Occipital lobe (tissue), 3 donors: ENCODE measurements at places on chromosomes 5 and 9.
A peak's percentile ranks its signal among the peaks of the same experiment; 100 is the strongest.

GRCh38 chr5:963673-964531 lies 44.7 kb upstream of the NKD2 start:
- DNase-seq, result no peak

- no peak for DNase-seq
These were observed 233.1 kb downstream of the GADD45G start for GRCh38 chr9:89837934-89838310.

DNA sequence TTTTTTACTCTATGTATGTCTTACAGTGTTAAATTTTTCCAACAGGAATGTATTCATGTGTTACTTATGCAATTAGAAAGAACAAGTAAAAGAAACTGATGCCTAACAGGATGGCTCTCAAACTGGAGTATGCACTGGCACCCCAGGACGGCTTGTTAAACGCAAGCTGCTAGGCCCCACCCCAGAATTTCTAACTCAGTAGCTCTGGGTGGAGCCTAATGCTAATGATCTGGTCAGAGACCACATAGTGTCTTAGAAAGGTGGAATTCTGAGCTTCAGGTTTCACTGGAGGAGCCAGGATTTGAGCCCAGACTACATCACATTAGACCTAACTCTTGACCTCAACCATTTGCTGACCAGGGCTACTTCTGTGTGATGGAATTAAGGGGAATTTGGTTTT lies 34.4 kb downstream of the SHC3 start:
- DNase-seq, result no peak

GRCh38 chr5:135977375-135977928 lies 22.7 kb upstream of the LECT2 start:
- DNase-seq, result no peak

- peak; percentile 74 for DNase-seq
These were observed 6.3 kb upstream of the IRF1 start for GRCh38 chr5:132496631-132497487.

- DNase-seq, result no peak
These were observed 116.7 kb downstream of the PHF2 start for GRCh38 chr9:93693129-93693528.

GRCh38 chr5:26681861-26682260 lies 356.5 kb downstream of the CDH9 start:
- DNase-seq, result no peak

- DNase-seq, result no peak
These were observed 4.1 kb downstream of the LRSAM1 start for GRCh38 chr9:127455324-127455992.

- no peak for DNase-seq
These were observed 743.9 kb downstream of the NR2F1-AS1 start for GRCh38 chr5:92836855-92837755.

GRCh38 chr5:136194576-136194975 lies 1.6 kb upstream of the SMIM32 start:
- no peak for DNase-seq

DNA sequence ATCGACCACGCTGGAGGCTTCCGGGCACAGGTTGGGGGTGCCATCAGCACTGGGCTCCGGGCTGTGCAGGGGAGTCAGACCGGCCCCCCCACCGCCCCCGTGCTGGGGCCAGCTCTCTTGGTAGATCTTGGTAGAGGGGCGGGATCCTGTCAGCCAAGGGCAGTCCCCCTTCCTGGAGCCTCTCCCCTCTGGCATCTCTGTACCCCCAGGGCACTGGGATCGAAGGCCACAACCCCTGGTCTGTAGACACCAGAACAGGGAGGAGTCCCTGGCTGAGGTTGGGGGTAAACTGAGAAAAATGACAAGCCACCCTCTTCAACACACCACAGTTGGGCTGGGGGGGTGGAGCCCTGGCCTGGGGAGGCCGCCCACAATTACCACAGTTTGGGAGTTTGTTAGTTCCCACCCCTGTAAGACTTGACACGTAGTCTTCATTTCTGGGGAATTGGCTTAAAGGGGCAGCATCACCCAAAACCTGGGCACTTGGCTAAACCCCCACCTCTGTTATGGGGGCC lies 882 bp downstream of the CERCAM start:
- DNase-seq, result no peak

DNA sequence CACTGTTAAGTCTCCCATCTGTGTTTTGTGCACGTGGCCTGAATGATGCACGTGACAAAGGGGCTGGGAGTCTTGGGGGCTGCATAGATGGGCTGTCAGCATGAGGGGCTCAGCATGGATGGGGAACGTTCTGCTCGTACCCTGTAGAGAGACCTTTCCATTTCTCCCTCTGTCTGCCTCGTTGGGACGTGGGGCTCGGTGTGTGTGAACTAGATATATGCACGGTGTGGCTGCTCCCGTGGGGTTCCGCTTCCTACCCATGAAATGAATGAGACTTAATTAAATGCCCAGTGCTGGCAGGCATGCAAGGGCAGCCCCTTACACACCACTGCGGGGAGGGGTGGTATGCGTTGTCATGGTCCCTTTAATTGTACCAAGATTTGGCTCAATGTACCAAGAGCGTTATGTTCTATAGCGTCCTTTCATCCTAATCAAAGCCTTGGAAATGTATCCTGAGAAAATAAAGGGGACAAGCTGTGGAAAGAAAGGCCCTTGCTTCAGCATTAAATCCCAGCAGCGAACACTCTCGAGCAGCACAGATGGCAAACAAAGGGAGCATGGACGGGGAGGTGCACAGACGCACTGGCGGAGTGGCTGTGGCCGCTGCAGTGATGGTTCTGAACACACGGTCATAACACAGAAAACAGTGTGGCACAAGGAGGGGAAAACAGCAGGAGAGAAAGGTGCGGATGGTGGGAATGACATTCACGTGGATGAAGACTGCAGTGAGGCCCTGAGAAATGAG lies 66.8 kb downstream of the RASGEF1C start:
- DNase-seq, result no peak

GRCh38 chr5:171614971-171615653 lies 170.5 kb upstream of the SMIM23 start:
- no peak for DNase-seq

GRCh38 chr5:36007366-36007765 lies 16.2 kb upstream of the UGT3A1 start:
- no peak for DNase-seq

DNA sequence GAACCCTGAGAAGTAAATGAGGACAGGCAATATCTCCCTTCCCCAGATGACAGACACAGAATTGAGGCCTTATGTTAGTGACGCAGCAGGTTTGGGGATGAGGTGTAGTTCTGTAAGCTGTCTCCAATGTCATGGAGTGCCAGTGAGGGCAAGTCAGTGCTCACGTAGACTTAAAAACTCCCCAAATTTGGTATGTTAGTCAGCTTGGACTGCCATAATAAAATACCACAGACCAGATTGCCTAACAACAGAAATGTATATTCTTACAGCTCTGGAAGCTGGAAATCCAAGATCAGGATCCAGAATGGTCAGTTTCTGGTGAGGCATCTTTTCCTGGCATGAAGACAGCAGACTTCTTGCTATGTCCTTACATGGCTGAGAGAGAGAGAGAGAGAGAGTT lies 14.9 kb downstream of the FOXI1 start:
- no peak for DNase-seq

- no peak for DNase-seq
These were observed 240.3 kb downstream of the AGTPBP1 start for GRCh38 chr9:85501456-85501855.

DNA sequence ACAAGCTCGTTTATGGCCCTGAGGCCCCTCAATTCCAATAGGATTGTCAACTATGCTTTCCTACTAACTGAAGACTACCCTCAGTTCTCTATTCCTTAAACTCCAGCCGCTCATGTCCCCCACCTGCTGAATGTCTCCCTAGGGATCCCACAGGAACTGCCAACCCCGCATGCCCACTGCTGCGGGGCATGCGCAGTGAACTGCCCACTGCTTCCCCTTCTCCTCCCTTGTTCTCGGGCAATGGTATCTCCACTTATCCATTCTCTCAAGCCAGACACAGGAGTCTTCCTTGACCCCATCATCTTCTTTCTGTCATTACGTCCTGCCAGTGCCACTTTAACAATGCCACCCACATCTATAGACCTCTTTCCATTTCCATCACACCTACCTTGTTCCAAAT lies 90.0 kb downstream of the FGF18 start:
- no peak for DNase-seq

DNA sequence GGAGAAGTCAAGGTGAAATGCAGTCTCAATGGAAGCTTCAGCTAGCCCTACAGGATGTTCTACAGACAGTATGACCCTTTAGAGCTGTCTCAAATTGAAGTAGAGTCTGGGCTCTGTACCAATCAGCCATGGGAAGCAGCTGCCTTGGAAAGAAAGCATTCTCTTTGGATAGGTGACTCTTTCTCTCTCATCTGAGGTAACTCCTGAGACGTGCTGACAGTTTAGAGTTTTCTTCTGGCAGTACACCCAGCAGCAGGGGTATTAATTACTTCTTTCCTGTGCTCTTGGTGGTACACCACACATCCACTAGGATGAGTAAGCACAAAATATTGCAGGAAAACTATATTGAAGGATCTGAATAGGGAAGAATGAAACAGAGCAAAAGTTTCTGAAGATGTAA lies 329.6 kb upstream of the RGMB start:
- no peak for DNase-seq

GRCh38 chr5:122083535-122083934 lies 5.5 kb upstream of the LOX start:
- DNase-seq, result no peak

- no peak for DNase-seq
These were observed 198.1 kb downstream of the CHSY3 start for GRCh38 chr5:130102375-130102774.

DNA sequence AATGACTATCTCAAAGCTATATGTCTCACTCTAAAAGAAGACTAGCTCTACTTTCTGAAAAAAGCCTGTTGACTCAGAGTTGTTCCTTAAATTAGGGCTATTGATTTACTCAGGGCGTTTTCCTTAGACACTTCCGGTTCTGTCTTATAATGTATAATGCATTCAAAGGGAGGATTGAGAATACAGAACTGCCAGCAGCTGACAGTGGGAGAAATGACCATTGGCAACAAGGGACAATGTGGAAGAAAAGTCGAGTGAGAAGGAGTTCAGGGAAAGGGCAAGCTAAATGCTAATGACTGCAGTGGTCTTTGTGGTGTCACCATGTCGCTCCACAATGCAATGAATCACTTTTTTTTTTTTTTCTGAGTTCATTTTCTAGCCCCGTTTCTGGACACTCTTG lies 65.7 kb upstream of the ANKH start:
- DNase-seq, result no peak

DNA sequence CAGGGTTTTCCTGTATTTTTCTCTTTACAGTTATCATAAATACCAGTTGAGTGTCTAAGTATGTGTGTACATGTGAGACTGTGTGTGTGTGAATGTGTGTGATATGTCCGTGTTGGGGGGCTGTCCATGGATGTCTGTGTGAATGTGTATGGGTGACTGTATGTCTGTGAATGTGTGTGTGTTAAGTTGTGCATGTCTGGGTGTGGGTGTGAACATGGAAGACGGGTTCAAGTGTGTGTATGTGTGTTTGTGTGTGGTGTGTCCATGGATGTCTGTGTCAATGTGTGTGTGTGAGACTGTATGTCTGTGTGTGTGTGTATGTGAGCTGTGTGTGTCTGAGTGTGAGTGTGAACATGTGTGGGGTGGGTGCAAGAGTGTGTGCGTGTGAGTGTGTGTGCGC lies 55.0 kb downstream of the VAV2 start:
- DNase-seq, result no peak

DNA sequence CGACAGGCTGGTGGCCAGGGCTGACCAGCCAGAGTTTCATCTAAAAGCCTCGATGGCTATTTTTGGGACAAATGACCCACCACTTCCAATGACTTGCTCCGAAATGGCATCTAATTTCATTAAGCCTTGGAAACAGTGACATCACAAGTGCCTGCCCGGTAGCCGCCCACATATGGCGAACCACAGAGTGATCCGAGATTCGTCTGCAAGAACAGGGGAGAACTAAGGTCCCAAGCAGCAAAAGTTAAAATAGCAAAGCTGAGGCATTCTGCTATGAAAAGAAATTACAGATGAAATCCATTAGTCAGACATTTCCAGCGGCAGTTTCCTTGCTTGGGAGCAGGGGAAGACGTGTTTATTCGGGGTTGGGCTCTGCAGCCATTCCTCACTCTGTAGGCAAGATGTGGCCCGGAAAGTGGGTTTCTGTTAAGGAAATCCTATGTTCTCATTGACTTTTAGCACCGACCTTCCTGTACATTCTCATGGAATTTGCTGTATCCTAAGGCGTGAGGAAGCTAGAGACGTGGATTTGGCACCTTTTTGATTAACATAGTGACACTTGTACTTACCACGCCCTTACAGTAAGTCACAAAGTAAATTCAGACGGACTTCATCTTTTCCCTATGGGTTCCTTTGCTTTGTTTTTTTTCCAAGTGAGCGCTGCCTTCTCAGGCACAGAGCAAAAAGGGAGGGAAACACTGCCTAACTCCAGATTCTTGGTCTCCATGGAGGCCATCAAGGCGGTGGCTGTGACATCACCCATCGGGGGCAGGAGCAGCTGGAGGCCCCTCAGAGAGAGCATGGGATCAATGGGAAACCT lies 45.1 kb downstream of the ERGIC1 start:
- DNase-seq, result no peak

DNA sequence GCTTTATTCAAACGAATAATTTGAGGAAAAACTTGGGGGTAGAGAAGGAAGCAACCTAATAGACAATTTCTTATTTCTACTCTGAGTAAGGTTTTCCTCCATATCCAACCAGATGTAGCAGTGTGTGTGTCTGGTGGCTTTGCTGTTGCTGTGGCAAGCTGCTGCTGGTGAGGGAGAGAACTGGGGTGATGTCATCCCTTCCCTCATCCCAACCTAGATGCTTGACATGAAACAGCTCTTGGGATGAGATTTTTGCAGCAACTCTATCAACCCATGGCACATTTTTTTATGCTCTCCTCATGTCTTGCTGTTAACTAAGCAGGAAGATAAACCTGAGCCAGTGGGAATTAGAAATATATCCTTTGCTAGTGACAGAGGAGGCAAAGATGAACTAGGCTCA lies 135.8 kb downstream of the PCSK1 start:
- peak; percentile 1 for DNase-seq

GRCh38 chr5:150640311-150641005 lies at the start of gene SYNPO:
TSS of gene SYNPO (plus strand) at chr5:150640660. CDS start at chr5:150648276, 7,616 bp downstream.
- peak; percentile 72 for DNase-seq

- DNase-seq, result no peak
These were observed 27.7 kb upstream of the TRIO start for GRCh38 chr5:14115323-14115895.

DNA sequence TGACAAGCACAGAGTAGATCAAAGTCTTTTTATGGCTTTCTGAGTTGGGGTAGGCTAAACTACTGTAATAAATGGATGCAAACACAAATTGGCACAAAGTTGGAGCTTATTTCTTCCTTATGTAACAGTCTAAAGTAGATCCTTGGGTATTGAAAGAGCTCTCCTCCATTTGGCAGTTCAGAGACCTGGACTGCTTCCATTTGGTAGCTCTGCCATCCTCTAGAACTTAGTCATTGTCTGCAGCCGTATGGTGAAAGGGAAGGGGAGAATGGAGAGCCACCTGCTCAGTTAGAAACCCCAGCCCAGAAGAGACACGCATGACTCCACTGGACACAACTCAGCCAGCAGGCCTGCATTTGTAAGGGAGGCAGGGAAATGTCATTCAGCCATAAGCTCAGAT lies 345.0 kb downstream of the DMAC1 start:
- peak; percentile 7 for DNase-seq

GRCh38 chr5:31770998-31771397 lies 132.1 kb downstream of the PDZD2 start:
- no peak for DNase-seq

- no peak for DNase-seq
These were observed 124.2 kb upstream of the GAS1 start for GRCh38 chr9:87071473-87071872.
